Kidney glomerular epithelial cell (primary cell): ENCODE measurements at places on chromosomes 1 and 21.

GRCh38 chr1:220325306-220325995 lies 53.2 kb upstream of the RAB3GAP2 start:
- no peak for DNase-seq

DNA sequence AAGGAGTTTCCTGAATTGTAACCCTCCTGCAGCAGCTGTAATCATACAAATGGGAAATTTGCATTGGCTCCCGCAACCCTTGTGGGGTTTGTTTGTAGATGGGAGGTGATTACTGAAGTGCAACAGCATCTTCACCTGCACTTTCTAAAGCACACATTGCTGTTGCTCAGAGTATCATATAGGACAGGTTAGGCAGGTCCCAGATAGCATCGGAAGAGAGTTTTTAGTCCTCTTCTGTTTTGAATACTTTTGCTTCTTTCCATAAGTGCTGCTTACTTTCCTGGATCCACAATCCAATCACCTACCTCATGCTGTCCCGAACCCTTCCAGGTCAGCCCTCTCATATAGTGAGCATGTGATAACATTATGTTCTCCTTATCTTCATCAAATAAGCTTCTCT lies 300.4 kb downstream of the PTPRC start:
- no peak for DNase-seq

DNA sequence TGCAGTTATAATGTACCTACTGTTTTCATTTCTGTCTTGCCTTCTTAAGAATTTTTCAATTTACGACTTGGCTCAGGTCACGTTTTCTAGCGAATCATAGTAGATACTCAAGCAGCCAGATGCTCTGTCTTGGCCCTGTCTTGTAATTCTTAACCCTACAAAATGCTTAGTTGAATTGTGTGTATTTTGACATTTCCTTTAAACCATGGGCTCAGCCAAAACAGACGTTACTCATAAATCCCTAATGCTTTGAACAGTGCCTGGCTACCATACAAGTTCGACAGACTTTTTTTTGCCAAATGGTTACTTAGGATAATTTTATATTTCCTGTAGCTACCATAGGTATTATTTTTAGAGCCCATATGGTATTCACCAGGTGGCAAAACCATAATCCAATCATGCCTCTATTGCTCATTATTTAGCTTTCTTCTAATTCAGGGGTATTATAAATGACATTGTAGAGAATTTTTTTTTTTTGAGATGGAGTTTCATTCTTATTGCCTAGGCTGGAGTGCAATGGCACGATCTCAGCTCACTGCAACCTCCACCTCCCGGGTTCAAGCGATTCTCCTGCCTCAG lies 54.3 kb downstream of the KCNK1 start:
- DNase-seq: no peak

DNA sequence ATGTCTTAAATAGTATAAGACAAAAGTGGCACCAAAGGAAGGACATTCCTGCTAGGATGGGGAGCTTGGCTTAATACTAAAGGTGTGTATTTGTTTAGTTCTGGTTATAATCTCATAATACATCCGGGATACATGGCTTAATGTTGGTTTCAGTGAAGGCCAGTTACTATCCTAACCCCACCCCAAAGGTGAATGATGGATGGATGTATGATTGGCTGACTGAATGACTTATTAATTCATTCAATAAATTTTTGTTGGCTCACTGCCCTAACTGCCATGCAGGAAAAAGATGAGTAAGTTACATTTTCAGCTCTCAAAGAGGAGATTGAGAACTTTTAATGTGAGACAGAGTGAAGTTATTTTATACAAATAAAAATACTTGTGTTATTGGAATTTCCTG lies 52.2 kb downstream of the PHACTR4 start:
- DNase-seq: no peak

DNA sequence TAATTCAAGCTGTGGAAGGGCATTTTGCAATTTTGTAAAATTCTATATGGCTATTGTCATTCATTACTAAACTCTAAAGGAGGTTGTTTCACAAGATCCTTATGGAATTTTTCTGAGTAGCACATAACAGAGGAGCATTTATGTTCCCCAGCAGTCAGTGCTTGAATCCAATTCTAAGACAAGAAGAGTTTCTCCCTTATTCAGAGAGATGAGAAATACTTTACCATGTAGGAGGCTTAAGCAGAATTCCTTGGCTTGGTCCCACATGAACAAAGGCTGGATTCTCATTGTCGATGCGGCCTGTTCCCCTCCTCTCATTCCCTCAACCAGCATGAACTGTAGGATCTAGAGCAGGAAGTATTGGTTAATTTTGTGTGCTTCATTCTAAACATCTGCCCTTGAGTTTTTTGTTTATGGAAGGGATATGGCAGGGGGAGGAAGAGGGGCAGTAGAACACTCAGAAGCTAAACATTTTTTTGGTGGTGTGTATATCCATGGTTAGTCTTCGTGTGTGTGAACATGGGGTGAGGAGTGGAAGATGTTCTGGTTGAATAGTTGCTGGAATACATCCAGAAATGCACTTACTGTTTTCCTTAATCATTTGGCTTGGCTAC lies 74.3 kb downstream of the LAMC1 start:
- DNase-seq: peak; percentile 69

DNA sequence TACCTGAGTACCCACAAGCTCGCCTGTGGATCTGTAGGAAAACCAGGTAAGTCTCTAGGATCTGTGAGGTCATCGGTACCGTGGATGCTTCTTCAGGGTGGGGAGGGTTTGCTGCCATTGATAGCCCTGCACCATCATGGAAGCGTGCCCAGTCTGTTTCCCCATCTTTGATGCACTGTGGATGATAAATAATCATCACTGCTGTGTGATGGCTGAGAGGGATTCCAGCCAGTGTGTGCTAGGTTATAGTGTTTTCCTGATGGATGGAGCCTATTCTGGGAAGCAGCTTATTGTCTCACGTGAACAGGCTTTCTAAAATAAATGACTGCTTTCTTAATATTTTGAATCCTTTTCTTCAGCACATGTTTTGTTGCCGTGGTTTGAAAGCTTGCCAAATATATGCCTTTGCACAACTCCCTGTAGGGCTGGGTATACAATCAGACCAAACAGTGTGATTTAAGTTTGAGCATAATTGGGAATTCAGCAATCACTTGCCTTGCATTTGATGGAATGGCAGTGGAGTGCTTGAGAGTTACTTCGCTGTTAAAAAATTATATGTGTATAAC lies 113.8 kb downstream of the CAMTA1 start:
- no peak for DNase-seq

GRCh38 chr1:243473227-243474135 lies 217.6 kb downstream of the SDCCAG8 start:
- DNase-seq: peak; percentile 33

GRCh38 chr1:58497499-58497898 lies 49.0 kb downstream of the OMA1 start:
- no peak for DNase-seq

DNA sequence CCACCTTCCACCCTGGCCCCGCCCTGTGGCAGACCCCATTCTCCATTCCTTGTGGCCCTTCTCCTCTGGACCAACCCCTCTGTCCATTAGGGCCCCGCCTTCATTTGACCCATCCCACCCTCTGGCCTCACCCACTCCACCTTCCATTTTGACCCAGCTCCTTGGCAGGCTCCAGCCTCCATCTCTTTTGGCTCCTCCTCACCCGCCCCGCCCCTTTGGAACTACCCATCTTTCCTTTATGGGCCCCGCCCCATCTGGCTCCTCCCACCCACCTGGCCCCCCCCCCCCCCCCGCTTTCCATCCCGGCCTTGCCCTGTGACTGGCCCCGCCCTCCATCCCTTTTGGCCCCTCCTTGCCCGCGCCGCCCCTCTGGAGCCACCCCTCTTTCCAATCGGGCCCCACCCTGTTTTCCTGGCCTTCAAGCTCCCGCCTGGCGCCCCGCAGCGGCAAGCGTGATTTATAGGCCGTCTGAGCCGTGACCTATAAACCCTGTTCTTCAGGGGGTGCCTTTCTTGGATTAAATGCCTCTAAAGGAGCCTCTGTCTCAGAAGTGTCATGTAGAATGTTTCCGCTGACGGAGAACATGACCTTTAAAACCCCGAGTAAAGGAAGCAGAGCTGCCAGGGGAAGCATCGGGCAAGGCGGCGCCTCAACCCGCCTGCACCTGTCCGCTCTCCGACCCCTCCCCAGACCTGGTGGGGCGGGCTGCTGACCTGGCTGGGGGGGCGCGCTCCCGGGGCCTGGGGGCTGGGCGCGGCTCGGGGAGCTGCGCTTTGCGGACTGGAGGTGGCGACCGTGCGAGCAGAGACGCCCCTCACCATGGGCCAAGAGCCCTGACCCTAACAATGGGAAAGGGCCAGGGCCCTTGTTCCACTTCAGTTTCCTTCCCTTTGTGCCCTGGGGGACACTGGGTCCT lies 178.0 kb downstream of the CAMTA1 start:
- no peak for DNase-seq

DNA sequence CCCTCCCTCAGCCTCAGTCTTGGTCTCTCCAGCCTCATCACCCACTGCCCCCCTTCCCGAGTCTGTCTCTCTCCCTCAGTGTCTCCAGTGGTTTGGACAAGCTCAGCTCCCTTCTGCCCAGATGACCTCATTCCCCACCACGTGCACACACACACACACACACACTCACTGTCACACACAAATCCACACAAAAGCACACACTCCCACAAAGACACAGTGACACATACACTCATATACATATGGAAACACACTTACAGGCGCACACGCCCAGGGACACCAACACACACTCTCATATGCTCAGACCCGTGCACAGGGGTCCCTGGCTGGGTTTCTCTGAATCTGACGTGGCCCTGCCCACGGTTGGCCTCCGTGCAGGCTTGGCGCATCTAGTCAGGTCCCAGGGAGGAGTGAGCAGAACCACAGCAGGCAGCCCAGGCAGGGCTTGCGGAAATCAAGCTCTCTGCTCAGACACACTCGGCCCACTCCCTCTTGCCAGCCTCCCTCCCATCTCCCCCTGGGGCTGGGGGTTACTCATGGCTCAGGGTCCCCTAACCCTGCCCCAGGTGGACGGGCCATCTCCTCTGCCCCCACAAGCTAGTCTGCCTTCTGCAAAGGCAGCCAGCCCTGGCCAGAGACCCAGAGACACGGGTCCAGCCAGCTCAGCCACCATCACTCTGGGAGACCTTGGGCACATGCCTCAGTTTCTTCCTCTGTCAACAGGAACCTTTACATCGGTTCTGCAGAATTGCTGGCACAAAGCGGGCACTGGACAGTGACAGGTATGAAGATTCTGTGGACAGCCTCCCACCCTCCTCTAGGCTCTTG lies 38.5 kb upstream of the FAM131C start:
- peak; percentile 63 for DNase-seq

DNA sequence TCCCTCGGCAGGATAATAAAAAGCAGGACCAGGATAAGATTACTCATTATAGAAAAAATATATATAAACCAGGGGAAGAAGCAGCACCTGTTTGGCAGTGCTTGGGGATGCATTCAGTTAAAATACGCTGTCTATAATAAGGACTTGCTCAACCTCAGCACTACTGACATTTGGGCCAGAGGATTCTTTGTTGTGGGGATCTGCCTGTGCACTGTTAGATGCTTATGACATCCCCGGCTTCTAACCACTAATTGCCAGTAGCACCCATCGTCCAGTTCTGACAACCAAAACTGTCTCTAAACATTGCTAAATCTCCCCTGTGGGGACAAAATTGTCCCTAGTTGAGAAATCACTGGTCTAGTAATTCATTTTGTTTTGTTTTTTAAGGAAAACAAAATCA lies 242.1 kb downstream of the SLC45A1 start:
- no peak for DNase-seq

DNA sequence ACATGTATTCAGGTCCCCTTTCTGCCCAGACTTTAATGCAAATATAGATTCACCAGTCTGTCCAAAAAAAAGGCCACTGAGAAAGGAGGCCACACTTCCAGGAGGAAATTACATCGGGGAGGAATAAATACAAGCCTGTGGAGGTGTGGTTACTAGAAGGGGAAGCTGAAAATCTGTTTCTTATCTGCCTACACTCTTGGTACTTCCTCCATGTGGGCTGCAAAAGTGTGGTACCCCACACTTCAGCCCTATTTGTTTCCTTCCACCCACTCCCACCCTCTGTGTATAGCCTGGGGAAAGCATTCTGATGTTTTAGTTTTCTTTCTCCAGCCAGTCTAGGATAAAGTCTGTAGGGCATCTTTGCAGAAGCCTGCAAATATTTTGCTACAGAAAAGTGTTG lies 38.4 kb downstream of the UTP25 start:
- no peak for DNase-seq

DNA sequence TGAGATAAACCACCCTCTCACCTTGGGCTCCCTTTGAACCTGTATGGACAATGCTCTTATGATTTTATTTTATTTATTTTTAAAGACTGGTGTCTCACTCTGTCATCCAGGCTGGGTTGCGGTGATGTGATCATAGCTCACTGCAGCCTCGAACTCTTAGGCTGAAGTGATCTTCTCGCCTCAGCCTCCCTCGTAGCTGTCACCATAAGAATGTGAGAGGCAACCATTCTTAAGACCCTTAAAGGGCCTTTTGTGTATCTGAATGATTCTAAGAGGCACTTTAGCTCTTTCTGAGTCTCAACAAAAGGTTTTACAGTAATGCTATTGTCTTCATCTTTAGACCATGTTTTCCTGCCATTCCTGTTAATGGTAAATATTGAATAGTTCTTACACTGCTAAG lies 67.0 kb downstream of the IVNS1ABP start:
- no peak for DNase-seq

DNA sequence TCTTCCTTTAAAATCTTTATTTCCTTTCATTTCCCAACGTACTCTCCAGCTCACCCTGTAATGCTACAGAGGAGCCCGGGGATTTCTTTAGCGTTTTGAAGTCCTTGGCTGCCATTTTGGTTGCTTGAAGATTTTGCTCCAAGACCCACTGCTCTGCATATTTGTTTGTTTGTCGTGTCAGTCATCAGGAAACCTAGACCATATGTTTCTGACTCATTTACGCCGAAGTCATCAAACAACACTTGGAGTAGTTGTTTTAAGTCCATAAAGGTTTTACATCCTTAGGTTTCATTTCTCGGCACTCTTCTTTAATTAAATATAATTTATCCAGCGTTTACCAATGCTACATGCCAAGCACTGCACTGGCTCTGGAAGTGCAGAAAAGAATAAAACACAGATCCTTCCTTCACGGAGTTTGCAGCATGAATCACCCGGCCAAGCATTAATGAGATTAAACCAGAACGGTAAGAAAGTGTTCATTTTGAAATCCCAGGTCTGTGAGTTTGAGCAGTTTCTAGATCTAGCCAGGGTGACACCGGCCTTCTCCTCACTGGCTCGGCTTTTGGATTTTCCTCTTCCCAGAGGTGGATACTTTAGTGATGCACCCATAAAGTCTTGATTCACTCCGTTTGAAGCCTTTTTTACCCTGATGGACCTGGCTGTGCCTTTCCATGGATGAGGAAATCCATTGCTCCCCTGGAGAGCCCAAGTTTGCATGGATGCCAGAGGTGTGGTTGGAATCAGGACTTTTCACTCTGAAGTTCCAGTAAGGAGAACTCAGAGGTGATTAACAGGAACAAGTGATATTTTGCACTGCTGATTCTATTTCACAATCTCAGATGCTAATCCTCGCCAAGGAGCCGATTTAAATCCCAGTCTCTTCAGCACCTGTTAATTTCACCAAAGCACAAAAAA lies 109.3 kb downstream of the KAZN start:
- no peak for DNase-seq
